Fibroblast of the aortic adventitia (primary cell): ENCODE measurements at places on chromosomes 5 and 9. TPM values are rescaled to one million over a fixed set of nuclear protein-coding genes. Genes with fewer than 3 reads are reported as not detected.

Gene SELENOP
- 58.1 and 119 TPM in 2 replicates for total RNA-seq

GRCh38 chr9:105307591-105308130 is 63.2 kb downstream of the SLC44A1 start:
- no peak for DNase-seq

Gene SLC2A8
- 5.5 TPM in 1 of 2 replicates, not detected in the other for total RNA-seq

- peak; percentile 89 for DNase-seq
Observed at GRCh38 chr5:32767948-32768467, 56.9 kb downstream of the NPR3 start.

Gene RORB
- total RNA-seq: 1.8 and 22.0 TPM in 2 replicates

GRCh38 chr5:57953792-57954191 is 471.2 kb upstream of the ACTBL2 start:
- DNase-seq: no peak

DNA sequence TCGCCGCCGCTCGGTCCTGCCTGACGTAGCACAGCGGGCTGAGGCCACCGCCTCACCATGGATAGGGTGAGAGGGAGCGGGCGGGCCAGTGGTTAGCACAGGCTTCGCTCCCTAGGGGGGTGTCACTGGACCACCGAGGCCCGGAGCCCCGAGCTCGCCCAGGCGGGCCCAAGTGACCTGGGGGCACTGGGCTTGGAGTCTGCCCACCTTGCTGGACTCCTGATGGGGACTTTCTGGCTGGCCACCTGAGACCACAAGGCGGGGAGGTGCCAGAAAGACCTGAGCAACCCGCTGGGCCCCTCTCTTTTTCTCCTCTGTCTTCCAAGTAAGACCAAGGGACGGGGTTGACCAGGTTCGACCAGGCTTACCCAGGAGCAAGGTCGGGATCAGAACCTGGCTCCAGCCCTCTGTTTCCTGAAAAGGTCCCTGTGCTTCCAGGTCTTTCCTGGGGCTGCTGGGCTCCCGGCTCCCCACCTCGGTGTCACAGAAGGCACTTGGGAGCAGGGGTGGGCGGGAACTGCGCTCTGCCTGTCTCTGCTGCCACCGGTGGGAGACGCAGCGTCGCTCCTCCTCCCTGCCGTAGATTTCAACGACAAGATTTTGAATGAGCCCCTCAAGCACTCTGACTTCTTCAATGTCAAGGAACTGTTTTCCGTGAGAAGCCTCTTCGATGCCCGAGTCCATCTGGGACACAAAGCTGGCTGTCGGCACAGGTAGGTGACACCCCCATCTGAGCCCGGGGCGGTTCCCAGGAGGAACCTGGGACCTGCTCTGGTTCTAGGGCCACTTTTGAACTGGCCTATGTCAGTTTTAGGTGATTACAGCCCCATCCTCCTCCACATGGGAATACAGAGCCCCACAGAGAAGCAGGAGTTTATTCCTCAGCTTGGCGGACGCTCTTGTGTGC is 1.0 kb downstream of the MRPS2 start:
- no peak for DNase-seq

GRCh38 chr5:178213748-178214151 is 9.4 kb downstream of the HNRNPAB start:
- no peak for DNase-seq

GRCh38 chr5:36385495-36385894 is 83.8 kb upstream of the RANBP3L start:
- DNase-seq: no peak

Gene GRIA1
- 1.2 TPM in 1 of 2 replicates, not detected in the other for total RNA-seq

GRCh38 chr5:54080831-54081230 is 229.5 kb downstream of the ARL15 start:
- no peak for DNase-seq

DNA sequence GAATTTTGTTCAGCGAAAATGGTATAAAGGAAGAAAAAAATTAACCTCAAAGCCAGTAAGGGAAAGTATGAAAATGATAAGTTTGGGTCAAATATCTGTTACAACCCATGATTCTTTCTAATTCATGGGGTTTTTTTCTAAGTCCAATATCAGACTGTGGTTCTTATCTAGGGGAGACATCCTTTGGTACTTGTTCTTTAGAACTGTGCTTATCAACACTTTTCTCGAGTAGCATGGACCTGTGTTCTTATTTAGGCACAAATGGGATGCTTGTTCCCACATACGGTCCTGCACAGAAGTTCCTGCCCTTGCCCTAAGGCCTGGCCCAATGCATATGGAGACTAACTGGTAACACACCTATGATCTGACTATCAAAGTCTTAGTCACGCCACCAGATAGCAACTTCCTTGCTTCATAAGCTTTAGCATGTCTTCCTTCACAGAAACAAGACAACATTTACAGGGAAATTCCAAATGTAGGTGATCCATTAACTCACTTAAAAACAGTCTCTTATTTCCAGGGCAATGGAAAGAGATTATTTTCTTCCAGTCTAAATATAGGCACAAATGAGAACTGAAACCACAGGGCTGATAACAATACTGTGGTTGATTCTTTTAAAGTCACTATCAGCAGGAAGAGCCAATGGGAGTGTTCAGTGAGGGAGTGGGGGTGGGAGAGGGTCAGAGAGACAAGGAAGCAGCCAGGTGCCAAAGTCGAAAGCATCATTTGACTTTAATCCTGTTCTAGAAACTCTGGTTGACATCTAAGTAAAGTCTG is 268.8 kb upstream of the ANKRD55 start:
- DNase-seq: peak; percentile 8

Gene NIM1K
- total RNA-seq: 0.65 and 1.9 TPM in 2 replicates

DNA sequence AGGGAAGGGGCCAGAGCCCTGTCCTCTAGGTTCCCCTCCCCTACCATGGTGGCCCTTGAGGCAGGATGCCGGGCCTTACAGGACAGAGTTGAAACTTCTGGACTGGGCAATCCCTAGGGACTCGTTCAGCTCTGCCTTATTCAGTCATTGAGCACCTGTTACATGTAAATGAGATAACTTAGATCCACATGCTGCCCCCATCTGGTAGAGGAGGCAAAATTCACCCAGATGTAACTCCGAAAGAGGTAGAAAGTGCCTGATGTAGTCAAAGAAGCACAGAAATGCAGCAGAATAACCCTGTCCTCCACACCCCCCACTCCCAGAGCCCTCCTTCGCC is 1.5 kb downstream of the GGTA1 start:
- peak; percentile 71 for DNase-seq

Gene IFNA13
- not detected in 2 replicates for total RNA-seq

- DNase-seq: peak; percentile 78
Observed at GRCh38 chr9:94157050-94157801, 73.0 kb downstream of the PTPDC1 start.

DNA sequence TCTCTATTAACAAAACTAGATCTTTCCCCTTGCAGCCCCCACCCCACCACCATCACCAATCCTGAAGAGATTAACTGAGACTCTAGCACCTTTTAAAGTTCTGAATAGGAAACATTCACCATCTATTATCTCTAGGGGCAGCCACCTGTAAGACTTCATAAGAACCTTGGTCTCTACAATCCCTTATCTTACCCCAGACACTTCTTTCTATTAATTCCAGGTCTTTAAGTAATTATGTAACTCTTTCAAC is 180.2 kb upstream of the FBXL17 start:
- DNase-seq: no peak

- peak; percentile 35 for DNase-seq
Observed at GRCh38 chr5:107863125-107863524, 192.4 kb upstream of the EFNA5 start.

Gene GABRA6
- not detected in 2 replicates for total RNA-seq

GRCh38 chr9:72313507-72313906 is 51.5 kb downstream of the ZFAND5 start:
- no peak for DNase-seq

Gene MACIR
- total RNA-seq: 7.1 and 13.8 TPM in 2 replicates

GRCh38 chr9:101995231-101995630 is 256.8 kb upstream of the GRIN3A start:
- no peak for DNase-seq

Gene MAMDC2
- 0.45 and 2.8 TPM in 2 replicates for total RNA-seq

Gene CA9
- total RNA-seq: 0.45 and 1.5 TPM in 2 replicates

Gene EMB
- total RNA-seq: 0.16 and 13.2 TPM in 2 replicates

DNA sequence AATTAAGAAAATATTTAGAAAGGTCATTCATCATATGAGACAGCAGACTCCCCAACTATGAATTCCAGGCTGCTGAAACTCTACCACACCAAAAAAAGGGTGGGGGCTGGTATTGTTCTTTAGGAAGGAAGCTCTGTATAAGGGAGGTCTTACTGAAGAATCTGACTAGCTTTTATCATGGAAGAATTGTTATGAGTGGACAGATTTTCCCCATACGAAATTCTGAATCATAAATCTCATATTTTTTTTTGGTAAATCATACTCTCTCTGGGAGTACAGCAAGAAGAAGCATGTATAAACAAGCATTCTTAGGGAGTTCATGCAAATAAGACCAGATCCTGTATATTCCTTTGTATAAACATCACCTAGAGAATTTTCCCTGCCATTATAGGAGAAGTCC is 220.0 kb downstream of the SLC12A2 start:
- DNase-seq: peak; percentile 4

- DNase-seq: peak; percentile 68
Observed at GRCh38 chr5:14268738-14269137, 125.6 kb downstream of the TRIO start.

DNA sequence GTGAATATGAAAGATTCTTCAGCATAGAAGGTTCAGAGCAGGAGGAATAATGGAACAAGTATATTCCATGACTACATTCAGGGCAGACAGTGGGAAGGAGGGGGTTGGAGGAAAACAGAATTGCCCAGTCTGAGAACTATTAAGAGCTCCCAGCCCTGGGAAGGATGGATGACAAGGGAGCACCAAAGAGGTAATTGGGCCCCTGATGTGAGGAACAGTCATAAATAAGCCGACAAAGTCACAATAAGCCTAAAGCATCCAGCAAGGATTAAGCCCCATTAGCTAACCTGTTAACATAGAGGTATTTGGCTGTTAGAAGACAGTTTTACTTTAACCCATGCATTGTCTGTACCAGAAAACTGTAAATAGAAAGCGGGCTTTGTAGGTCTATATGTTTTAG is 348.7 kb upstream of the SEMA6A start:
- no peak for DNase-seq

Gene DBH
- total RNA-seq: not detected in 2 replicates

Gene IL9
- not detected in 2 replicates for total RNA-seq

Gene SH3TC2
- 1.6 and 4.1 TPM in 2 replicates for total RNA-seq

Gene DMRT3
- not detected in 2 replicates for total RNA-seq

DNA sequence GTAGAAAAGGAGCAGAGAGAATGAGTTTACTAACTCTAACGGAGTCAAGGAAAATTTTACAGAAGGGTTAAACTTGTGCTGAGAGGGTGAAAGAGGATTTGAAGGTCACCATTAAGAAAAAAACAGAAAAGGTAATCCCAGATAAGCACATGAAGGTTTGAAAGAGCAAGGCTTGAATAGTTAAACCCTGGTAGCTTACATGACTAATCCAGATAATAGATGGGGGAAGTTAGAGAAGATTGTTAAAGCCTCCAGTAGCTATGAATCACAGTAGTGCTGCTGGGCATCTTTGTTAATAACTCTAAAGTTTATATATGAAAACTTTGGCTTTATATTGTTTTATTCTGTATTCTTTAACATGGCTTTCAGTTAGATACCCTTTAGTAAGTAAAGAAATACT is 354.5 kb upstream of the FTMT start:
- DNase-seq: no peak

- peak; percentile 71 for DNase-seq
Observed at GRCh38 chr5:115979201-115980041, 17.1 kb downstream of the LVRN start.

Gene NXNL2
- total RNA-seq: 0.74 and 1.1 TPM in 2 replicates
